ENCODE measurements at places on chromosomes 1 and 21.

- no peak for DNase-seq
Measured at GRCh38 chr1:32991386-32991785, 26.8 kb upstream of the RNF19B start.

- no peak for DNase-seq
Measured at GRCh38 chr1:6795203-6795602, 9.9 kb downstream of the CAMTA1 start.

DNA sequence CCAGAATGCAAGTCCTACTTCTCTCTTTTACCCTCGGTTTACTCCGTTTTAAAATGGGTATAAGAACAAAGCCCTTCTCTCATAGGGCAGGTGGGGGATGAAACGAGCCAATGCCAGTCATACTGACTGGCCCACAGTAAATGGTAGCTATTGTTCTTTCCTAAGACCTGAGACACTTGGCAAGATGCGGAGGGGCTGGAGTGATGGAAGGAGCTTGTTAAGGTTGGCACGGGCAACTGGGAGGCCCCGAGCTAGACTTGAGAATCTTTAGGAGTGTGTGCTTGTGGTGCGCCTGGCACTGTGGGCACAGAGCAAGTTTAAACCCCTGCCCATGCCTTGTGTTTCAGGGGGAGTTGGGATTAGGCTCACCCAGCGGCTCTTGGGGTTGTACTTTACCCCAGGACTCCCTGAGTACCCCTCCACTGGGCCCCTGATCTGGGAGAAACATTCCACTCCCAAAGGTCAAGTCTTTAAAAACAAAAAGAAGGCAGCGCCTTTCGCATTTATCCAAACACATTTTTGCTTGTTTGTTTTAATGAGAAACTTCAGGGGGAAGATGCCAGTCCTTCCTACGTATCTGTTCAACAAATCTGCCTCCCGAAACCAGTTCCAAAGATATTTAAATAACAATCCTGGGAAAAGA, 240.6 kb upstream of the TMEM51 start:
- DNase-seq: no peak

- DNase-seq: no peak
Measured at GRCh38 chr1:167943541-167943940, 6.7 kb upstream of the MPC2 start.

DNA sequence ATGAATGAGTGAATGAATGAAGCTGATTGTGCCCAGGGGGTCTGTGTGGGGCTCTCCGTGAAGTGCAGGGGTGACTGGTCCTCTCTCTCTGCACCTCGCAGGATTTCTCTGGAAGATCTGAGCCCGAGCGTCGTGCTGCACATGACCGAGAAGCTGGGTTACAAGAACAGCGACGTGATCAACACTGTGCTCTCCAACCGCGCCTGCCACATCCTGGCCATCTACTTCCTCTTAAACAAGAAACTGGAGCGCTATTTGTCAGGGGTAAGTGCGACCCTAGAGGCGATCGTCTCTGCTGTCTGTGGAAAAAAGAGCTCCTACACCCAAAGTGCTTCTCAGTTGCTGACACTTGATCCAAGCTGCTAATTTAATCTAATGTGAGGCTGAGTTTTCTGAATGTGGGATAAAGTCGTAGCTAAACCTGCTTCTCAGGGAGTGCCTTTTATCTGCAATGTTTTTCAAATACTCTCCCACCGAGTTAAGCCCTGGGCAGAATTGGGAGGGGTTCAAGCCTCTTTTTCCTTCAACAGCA, 101.7 kb downstream of the HUNK start:
- no peak for DNase-seq

GRCh38 chr1:153035211-153035610, 4.2 kb downstream of the SPRR1B start:
- no peak for DNase-seq

DNA sequence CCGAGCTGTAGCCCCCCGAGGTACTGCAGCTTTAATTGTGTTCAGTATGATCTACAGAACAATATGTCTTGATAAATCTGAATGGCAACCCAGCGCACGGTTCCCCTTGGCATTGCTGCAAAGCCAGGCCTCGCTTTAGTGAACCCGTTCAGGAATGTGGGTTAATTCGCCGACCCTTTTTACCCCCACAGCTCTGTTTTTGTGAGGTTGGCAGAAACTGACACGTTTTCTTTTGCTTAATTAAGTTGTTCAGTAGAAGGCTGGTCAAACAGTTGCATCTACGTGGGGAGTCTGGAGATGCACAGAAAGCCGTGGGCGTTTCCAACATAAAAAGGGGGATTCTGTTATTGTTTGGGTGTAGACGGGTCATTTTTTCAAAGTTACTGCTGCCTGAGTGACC, 43.2 kb downstream of the OLIG1 start:
- no peak for DNase-seq

Measured in stimulated activated CD4-positive, alpha-beta T cell treated with anti-CD3 and anti-CD28 coated beads, Interleukin-1b, Interleukin-23, amount 100 ng/mL, for 1 hour (primary cell).